NCI-H187 (cell line): ENCODE measurements at places on chromosomes 4 and X.

- DNase-seq: no peak
These were observed 287.5 kb downstream of the CAMK2D start for GRCh38 chr4:113474017-113474416.

DNA sequence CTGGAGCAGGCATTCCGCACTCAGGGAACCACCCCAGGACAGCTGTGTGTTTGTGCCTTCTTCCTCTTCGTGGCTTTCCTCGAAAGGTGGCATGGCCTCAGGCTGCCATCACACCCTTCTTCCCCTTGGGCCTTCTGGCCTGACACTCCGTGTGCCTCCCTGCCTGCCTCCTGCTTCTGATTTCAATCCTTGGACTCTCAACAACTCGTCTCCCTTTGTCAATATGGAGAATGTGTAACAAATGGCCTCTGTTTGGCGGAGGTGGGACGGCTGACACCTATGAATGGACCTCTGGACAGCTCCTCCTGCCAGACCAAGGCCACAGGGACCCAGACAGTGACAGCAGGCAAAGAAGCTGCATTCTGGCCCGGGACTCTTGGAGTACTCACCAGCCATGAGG, 137.0 kb downstream of the ENPP6 start:
- no peak for DNase-seq

DNA sequence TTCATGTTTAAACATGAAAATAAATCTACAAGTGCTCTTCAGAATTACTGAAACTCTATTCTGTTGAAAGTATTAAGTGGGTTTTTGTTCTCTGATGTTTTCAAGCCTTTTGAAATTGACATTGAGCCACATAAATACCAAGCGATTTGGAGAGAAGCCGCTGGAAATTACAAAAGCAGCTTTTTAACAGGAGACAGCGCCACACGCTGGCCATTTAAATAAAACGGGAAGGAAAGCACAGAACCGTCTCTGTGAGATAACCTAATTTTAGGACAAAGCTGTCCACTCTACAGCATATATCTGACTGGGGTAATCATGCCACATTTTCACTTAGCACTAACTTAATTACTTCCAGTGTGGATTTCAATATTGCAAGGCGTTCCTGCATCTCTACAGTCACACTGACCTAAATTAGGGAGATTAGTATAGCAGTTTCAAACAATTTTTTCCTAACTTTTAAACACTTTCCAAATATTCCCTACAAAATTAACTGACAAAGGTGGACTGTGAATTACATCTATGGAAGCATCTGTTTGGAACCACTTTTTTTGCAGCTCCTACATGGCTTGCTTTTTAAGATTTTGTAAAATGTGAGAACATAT, 6.8 kb upstream of the ANOS1 start:
- no peak for DNase-seq

DNA sequence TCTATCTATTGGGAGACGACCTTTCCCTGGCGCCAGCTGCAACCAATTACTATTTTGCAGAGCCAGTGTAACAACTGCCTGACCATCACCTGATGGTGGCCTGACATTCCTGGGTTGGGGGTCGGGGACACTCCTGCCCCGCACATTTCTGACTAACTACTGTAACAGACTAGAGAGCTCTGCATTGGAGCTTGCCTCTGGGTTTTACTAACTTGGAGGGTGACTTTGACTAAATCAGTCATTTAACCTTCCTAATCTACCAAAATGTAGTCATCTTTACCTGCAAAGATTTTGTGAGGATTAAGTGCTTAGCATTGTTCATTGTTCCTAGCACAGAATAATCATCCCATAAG, 37.5 kb upstream of the ABCG2 start:
- DNase-seq: no peak

DNA sequence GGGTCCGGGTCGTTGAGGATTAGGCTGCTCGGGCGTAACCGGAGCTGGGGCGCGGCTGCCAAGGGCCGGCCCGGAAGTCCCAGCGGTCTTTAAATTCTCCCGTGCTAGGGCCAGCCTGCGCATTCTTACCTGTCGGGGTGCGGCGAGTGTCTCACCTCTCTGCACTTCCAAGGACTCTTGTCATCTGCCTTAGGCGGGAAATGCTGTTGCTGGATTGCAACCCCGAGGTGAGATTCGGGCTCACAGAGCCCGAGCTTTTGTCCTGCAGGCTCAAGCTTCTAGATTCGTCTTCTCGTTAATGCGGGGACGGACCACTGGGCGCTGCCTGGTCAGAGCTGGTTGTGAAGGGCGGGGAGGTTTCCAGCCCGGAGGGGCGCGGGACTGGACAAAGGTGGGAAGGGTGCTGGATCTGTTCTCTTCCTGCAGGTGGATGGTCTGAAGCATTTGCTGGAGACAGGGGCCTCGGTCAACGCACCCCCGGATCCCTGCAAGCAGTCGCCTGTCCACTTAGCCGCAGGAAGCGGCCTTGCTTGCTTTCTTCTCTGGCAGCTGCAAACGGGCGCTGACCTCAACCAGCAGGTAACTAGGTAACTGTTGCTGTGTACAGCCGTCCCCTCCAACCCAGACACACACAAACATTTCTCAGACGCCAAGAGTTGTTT, at the start of gene ANKRD37:
Gene ANKRD37, plus strand, starts transcription at position 118 of the 662 bp plus-strand sequence. Its CDS starts 83 bp downstream, at position 201.
- DNase-seq: no peak

- DNase-seq: no peak
These were observed 19.3 kb downstream of the RASSF6 start for GRCh38 chr4:73600954-73601353.

DNA sequence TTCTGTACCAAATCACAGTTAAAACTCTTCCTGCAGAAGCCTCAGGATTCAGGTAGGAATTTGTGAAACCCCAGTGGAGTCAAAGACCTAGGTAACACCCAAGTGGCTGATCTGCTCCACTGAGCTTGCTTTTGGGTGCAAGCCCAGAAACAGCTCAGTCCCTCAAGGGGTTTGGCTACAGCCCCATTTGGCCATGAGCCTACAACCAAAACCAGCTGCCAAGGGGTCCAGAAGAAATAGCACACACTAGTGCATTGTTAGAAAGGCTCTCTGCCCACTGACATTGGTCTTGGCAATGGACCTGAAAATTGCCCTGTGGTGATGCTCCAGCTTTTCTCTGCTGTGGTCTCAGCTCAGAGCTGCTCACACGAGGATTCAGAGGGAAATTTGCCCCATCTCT, 577.4 kb upstream of the INTU start:
- no peak for DNase-seq

GRCh38 chr4:78496021-78496643, 55.4 kb upstream of the ANXA3 start:
- no peak for DNase-seq

DNA sequence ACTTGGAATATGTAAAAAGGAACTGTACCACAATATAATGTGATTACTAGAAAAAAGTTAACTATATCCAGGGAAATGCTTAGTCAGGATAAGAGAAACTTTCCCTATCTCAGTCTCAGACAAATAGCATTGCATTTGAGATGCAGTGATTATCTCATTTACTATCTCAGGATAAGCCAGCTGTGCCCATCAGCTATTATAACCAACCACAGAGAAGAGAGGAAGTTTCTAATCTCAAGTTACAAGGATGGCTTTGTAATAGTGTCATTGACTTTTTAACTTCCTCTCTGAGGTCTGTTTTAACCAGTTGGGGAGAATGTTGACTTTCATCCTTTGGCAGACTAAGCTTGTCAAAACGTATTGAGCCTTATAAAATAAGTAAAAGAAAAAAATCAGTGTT, 56.5 kb downstream of the SNX25 start:
- DNase-seq: no peak

GRCh38 chrX:10514891-10515290, 105.5 kb downstream of the MID1 start:
- DNase-seq: no peak

GRCh38 chrX:132775263-132775823, 183.1 kb downstream of the HS6ST2 start:
- DNase-seq: no peak

DNA sequence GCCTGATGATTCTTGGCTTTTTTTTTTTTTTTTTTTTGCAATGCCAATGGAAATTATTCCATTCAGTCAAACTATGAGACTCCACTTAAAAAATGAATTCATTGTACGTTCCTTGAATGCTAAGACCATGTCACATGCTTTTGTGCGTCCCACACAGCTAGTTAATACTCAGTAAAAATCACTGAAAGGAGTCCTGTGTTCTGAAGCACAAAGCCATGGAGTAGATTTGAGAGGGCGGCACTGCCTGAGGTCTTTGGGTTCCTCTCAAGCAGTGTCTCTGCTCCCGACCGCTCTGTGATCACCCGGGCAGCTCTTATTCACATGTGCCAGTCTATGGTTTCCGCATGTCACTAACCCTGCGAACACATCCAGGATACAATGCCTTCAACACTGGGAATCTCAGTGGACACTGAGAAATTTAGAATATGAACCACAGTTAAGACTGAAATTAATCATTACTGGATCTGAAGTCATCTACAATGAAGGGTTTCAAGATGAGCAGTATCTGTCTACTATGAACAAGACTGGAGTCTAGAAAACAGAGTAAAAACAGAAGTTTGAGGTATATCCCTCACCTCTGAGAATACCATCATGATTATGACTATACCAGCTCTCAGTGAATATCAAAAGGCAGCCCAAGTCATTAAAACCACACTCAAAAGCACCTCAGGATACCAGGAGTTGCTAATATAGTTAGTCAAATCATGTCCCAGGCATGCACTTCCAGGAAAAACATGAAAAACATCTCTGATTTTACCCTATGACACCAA, 193.0 kb downstream of the MGST2 start:
- no peak for DNase-seq

DNA sequence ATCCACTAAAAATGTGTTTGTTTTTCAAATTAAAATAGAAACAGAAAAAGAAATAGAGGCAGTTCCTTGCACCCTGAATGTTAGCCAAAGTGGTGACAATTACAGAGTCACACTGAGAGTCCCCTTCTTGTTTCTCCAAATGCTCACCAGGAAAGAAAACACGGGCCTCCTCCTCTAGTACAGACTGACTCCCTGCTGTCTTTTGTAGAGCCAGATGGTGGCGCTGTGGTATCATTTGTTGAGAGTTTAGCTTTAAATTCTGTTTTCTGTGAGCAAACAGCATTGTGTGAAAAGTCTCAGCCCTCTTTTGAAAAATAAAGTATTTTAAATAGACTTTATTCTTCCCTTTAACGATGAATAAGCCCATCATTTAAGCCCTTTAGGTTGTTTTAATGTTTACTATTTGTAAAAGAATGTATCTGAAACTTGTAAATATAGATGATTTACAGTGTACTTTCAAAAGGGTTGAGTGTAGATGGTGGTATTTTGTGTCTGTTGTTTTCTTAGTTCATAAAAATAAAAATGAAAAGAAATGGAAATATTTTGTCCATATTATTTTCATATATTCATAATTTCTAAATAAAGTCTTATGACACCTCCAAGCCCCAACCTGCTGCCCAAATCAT, 36.9 kb upstream of the ATOH1 start:
- peak; percentile 6 for DNase-seq

DNA sequence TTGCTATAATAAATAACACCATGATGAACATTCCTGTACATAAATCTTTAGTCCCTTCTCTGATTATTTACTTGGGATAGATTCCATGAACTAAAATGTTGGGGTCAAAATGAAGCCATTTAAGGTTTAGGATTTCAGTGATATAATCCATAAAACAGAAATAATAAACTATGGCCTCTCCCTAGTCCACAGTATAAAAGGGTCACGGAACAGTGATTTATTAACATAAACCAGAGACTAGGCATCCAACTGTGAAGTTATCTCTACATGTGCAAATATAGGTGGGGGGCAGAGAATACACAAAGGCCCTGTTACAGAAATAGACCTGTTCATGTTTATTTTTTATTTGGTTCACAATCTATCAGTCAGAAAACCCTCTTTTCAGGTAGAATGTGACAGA, 499.1 kb upstream of the SLIT2 start:
- DNase-seq: no peak

- DNase-seq: no peak
These were observed 188.4 kb upstream of the VEGFC start for GRCh38 chr4:176981074-176981473.

DNA sequence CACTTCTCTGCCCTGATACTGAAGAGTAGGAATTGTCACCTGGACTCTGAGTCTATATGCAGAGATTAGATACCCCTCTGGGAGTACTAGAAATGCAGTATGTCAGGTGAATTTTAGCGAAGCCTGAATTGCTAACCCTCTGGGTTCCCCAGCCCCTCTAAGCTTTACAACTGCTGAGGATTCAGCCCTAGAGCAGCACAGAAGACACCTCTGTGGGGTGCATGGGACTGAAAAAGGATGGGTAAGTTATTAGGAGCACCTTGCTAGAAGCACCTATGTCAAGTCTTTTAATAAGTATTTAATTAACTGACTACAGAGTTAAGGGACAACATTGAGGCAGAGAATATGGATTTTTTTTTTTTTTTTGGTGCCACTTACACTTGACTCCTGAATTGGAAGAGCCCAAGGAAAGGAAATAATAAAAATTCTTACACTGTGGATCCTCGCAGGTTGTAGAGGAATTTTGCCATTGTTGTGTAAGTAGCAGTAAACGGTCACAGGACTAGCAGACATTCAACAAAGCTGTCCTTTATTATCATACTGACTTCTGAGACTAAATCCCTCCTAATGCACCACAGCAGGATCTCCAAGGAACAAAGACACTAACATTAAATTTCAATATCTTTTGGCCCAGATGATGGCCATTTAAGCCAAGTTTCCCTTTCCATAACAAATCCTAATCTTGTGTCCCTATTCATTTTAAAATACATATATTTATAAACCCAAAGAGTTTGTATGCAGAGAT, 253.2 kb downstream of the ANKRD50 start:
- no peak for DNase-seq

DNA sequence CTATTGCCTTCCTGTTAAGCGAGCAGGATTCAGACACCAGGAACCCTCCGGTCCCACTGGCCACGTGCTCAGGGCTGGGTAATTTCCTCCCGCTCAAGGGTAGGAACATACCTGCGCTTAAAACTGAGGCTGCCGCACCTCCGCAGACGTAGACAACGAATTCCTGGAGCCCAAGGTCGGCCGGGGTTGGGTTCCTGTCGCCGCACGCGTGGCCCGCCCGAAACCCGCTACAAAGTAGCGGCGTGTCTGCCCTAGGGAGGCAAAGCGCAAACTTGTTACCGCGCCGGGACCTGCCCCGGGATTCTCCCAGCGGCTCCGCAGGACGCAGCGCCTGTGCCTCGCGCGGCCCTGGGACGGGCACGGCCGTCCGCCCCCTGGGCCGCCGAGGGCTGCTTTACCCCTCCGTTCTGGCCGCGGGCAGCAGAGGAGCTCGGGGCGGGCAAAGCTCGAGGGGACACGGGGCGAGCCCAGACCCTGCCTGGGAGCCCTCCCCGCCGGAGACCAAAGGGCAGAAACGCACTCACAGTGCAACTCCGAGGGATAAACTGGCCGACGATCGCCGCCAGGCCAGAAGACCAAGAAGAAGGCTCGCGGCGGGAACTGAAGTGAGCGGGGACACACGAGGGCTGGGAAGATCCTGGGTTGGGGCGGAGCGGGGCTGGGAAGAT, at the start of gene ERVMER34-1:
Gene ERVMER34-1, minus strand, starts transcription at position 607 of the 668 bp plus-strand sequence. CDS start 5,905 bp downstream, outside the sequence.
- no peak for DNase-seq

DNA sequence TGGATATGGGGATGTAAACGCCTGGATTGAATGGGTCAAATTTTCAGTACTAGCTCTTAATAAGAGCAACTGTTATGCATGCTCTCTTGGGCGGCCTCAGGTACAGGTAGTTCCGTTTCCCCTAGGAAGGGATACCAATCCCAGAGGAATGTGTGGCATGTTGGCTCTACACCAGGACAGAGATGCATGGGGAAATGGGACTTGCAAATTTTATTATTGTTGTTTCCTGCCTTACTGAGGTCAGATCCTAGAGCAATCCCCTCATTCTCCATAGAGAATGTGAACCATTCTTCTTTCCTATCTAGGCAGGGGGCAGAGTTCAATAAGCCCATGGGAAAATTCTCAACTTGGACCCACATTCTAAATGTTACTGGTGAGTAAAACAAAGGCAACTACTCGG, 361.8 kb upstream of the FGF16 start:
- no peak for DNase-seq
